ENCODE measurements at places on chromosomes 7 and 10.

DNA sequence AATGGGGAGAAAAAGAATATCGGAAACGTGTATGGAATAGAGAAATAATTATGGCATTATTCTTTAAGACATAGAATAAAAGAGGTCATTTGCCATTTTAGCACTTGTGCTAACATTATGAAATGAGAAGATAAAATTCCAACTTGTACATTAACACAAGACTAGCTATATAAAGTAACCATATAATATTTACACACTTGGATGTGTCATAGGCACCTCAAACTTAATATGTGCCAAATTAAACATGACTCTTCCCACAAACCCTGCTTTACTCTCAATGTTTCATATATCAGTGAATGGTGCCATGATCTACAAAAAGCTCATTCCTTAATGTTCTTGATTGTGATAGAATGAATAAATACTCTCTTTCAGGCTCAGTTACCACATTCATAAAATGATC, 4.1 kb upstream of the MINDY3 start:
- DNase-seq = no peak

GRCh38 chr7:90345595-90346335, 751 bp upstream of the GTPBP10 start:
- no peak for DNase-seq

DNA sequence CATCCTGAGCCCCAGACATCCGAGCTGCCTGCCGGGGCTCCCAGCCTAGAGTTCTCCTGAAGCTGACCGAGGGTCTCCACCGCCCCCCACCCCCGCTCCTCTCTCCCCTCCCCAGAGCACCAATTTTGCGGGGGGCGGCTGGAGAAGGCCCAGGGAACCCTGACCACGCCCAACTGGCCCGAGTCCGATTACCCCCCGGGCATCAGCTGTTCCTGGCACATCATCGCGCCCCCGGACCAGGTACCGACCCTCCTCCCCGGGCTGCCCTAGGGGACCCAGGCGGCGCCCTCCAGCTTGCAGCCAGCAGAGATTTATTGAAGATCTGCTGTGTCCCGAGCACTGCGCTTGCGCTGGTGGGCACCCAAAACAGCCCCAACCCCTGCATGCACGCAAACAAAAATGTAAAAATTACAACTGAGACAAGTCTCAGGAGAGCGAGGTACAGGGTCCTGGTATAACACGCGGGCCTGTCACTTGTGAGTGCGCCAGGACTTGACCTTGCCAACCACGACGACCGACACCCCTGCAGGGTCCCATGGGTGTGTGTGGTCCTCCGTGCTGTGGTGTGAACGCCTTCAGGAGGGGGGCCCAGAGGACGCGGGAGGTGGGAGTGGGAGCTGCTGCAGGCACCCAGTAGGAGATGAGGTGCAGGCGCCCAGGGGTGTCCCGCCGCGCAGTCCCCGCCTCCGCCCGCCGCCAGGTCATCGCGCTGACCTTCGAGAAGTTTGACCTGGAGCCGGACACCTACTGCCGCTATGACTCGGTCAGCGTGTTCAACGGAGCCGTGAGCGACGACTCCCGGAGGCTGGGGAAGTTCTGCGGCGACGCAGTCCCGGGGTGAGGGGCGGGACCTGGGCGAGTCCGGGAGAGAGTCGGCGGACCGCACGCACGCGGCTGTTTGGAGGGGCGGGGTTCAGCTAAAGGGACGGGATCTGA, 3.1 kb downstream of the PCOLCE start:
- DNase-seq = no peak

DNA sequence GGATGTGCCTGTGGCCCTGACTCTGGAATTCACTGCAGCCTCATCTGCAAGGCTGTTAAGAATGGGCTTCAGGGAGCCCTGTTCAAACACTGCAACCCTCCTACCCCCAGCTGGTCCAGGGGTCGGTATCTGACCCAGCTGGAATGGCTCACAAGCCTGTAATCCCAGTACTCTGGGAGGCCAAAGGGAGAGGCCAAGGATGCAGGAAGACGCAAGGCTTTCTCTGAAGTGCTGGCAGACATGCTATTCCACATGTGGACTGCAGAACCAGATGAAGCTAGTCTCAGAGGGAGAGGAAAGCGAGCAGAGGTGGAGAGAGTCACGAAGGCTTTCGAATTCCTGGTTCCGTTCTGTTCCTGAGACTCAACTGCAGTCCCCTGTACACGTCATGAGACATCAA, 45.0 kb downstream of the ESYT2 start:
- DNase-seq = no peak

- no peak for DNase-seq
Measured at GRCh38 chr10:124599588-124600050, 138.0 kb downstream of the LHPP start.

- no peak for DNase-seq
Measured at GRCh38 chr10:44689368-44689767, 221.8 kb upstream of the TMEM72 start.

- no peak for DNase-seq
Measured at GRCh38 chr10:106612381-106612780, 552.1 kb downstream of the SORCS1 start.

- DNase-seq = no peak
Measured at GRCh38 chr10:5947471-5948207, 29.7 kb downstream of the IL15RA start.

- DNase-seq = no peak
Measured at GRCh38 chr10:58775960-58776567, 263.4 kb downstream of the BICC1 start.

DNA sequence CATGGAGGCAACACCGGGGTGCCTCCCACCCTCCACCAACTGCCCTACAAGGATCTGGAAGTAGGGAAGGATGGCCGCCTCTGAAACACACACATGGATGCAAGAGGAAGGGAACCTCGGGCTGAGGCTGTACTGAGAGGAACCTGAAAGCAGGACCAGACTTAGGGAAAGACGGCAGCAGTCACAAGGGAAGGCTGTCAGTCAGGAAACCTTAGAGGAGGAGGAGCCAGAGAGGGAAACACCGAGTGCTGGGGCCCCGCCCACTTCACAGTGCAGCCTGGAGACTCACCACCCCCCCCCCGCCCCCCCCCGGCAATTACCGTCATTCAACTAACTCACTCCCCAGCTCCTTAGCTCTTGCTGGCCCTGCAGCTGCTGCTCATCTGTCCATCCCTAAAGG, 2.5 kb downstream of the CYREN start:
- DNase-seq = peak; percentile 53

DNA sequence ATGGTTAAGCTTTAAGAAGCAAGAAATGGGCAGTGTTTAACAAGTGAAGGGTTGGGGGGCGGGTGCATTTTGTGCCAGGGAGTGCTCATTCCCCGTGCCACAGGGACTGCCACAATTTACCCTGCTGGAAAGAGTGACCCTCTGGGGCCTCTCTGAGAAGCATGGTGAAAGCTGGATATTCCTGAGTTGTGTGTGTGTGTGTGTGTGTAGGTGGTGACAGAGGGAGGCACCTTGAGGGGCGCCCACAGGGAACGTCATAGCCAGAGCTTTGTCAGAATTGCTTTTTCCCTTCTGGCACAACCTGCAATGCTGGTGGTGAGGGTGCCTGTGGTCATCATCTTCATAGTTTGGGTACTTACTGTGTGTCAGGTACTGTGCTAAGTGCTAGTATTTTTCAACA, 2.5 kb upstream of the WDR86 start:
- DNase-seq = no peak

- no peak for DNase-seq
Measured at GRCh38 chr7:69843653-69844052, 245.4 kb downstream of the AUTS2 start.

DNA sequence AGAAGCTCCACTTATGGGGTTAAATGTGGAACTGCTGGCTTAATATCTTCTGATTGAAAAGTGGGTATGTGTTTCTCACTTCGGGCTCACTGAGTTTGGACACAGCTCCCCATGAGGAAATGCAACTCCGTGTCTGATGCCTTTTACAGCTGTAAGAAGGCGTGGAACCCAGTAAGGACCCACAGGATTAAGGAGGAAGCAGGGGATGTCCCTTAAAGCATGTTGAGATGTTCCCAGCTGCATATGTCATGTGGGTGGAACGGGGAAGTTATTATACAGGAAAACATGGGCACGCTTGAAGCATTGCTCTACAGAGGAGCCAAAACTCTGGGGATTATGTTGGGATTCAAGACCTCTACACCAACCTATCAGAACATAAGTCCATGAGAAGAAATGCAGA, 224.4 kb downstream of the NEBL start:
- DNase-seq = no peak

GRCh38 chr7:23530405-23530804, 1.4 kb downstream of the TRA2A start:
- DNase-seq = no peak

DNA sequence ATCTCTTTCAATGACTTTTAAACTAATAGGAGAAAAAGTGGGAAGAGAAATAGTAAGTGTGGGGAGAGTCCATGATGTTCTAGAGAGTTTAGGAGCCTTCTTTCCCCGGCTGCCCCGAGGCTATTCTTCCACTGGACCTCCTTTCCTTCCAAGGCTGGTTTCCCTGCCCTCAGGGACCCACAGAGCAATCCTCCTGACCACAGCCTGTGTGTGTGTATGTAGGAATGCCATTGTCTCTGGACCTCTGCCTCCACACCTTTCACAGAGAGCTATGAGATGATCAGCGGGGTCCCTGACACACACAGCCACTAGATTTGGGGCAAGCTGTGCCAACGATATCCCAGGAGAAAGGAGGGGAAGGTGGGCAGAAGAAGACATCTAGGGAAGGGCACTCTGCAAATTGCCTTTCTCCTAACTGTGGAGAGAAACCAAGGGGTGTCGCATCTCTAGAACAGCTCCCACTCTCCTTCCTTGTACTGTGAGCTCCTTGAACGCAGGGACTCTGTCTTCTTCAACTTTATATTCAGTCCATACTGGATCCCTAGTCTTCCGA, 13.3 kb upstream of the CHCHD3 start:
- DNase-seq = no peak

DNA sequence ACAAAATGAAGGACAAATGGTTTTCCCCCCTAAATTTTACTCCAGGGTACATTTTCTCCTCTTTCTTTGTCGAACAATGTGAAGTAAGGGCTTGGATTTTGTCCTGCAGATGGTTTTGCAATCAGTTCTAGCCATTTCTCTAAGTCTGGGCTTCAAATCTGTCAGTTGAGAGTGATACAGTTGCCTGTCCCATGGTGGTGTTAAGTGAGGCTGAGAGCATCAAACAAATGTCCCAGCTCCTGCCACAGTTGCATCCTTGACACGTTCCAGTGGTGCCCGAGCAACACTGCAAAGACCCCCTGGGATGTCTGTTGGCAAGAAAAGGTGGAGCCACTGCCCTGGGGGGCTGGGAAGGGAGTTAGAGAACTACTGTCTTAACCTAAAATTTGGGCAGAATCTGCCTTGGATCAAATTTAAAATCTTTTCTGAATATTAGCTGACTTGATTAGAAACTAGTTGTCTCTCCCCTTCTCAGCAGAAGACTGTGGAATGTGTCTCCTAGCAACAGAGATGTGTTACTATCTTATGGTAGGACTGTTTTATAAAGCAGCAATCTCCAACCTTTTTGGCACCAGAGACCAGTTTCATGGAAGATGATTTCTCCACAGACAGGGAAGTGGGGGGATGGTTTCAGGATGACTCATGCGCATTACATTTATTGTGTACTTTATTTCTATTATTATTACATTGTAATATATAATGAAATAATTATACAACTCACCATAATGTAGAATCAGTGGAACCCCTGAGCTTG, 102.0 kb upstream of the STEAP1B start:
- no peak for DNase-seq

DNA sequence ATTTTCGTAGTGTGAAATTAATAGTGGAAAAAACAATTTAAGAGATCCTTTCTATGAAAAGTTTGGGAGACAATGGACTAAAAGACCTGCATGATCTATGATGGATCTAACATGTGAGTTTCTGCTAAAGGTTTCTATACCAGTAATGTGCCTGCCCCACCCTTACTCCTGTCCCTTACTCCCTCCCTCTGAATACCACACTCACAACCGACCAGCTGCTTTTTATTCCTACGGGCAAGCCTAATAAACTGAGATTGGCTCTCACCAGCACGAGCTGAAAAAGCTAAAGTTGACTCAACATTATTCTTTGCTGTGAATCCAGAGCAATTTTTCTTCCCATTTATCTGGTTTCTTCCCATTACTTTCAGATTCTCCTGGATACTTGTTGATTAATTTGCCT, 17.8 kb upstream of the REEP3 start:
- DNase-seq = no peak

GRCh38 chr7:109003742-109004141, 434.1 kb downstream of the DNAJB9 start:
- DNase-seq = no peak

DNA sequence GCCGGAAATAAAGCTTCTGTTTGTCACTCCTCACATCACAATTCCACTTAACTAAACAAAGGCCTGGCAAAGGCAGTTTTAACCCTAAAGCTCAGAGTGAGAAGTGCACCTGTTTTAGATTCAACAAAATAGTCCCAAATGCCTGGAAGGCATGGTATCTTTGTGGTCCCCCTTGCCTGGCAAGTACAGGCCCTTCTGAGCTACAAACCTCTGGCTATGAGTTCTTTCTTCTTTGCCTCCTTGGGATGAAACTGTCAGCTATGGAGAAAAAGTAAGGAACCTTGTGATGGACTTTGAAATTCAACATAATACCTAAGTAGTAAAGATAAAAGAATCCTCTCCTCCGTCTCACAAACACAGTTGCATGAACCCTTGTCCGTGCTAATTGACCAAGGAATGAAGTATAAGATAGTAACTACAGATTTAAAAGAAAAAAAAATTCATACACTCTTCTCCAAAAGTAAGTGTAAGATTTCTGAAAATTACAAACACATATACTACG, 244.5 kb upstream of the ETV1 start:
- no peak for DNase-seq

- no peak for DNase-seq
Measured at GRCh38 chr7:96591159-96591899, 118.3 kb downstream of the SEM1 start.

DNA sequence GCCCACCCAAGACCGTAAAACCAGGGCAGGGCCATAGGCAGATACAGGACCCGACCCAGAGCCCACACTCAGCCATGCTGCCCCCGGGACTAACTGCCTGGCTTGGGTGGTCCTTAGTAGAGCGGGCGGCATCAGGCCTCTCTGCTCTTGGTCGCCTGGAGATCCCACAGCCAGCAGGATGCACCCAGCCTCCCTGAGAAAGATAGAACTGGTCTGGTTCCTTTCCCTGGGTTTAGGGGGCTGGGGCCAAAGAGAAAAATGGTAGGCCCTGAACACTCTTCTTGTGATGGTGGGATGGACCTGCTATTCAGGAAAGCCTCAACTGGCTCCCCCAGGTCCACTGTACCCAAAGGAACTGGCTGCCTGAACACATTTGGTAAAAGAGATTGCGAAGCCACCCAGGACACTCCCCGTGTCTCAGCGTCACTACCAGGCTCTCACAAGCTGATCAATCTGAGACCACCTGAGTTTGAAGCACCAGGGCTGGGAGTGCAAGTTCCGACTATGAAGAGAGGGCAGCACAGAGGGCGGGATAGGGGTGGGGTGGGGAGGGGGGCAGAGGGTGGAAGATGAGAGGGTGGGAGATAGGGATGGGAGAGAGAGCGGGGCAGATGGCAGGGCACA, 591.5 kb downstream of the DNAJB6 start:
- DNase-seq = no peak

- no peak for DNase-seq
Measured at GRCh38 chr10:24784923-24785322, 61.2 kb upstream of the ARHGAP21 start.

- DNase-seq = peak; percentile 53
Measured at GRCh38 chr10:47381427-47382379, 2.4 kb downstream of the ZNF488 start.
